ENCODE measurements at places on chromosomes 2 and 18. TPM values are rescaled to one million over a fixed set of nuclear protein-coding genes. Genes with fewer than 3 reads are reported as not detected.

The QPCT gene
- total RNA-seq: 19.4 TPM

The CYRIA gene
- 0.60 TPM for total RNA-seq

The C2orf80 gene
- not detected for total RNA-seq

The CBLN2 gene
- total RNA-seq: not detected

The UGT1A1 gene
- 1.1 TPM for total RNA-seq

The KRTCAP3 gene
- 0.90 TPM for total RNA-seq

The HOXD4 gene
- total RNA-seq: 0.56 TPM

The IL1RL1 gene
- total RNA-seq: 0.78 TPM

The DYSF gene
- 0.61 TPM for total RNA-seq

The CCDC102B gene
- 0.92 TPM for total RNA-seq

Measured in A549 treated with ZK216348 at 1 μM for 4 hours (cell line).